ENCODE measurements at places on chromosomes 2 and 18.

DNA sequence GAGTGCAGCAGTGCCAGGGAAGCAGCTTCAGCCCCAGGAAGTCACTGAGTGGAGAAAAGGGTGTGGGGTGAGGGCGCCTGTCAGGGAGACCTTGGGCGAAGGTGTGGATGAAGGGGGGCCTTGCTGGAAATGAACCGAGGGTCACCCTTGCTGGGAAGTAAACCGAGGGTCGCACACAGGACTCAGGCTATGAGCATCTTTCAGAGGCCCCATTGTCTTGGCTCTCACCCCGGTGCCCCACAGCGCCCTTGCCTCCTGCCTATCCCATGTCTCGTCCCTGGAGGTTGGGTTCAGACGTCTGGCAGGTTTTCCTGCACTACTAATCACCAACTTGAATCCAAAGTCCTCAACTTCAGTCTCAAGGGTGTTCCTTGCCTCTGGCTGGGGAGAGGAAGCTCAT is 122.8 kb upstream of the PXDN start:
- no peak for DNase-seq

GRCh38 chr2:170563401-170563800 is 151.7 kb upstream of the SP5 start:
- no peak for DNase-seq

DNA sequence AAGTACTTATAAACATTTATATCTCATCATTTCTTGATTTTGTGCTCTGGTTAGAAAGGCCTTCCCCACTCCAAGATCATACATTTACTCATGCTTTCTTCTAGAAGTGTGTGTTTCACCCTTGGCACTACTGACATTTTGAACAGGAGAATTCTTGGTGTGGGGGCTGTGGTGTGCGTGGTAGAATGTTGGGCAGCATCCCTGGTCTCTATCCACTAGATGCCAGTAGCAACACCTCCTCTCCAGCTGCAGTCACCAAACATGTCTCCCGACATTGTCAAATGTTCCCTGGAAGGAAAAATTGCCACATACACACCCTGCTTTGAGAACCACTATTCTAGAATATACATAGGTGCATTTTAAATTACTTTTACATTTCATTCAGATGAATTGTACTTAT is 8.7 kb upstream of the TGIF1 start:
- DNase-seq, result no peak

DNA sequence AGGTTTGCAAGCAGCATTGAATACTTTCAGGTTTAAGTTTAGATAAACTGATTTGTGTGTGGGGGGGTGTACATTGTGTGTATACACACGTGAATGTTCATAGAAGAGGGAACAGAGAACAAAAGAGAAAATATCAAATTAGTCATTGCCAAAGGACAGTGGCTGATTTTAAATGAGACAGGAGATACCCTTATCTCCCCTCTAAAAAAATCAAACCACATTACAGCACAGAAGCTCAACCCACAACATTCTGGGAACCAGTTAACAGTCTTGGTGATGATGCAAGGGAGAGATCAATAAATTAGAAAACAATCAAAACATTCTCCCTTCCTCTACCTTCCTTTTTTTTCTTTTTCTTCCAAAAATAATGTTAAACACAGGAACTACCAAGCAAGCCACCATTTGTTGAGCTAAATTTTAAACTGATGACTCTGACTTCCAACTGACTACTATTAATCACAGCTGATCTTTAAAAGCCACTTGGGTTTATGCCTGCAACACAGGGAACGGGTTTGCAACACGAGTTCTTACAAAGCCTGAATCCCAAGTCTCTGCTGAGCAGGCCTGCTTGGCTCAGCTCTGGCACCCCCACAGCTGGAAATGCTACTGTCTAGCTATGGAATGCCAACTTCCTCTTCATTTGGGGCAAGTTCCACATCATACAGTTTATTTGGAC is 119.2 kb upstream of the ACVR1C start:
- DNase-seq, result no peak

- no peak for DNase-seq
These were observed 190.1 kb downstream of the ZNF385B start for GRCh38 chr2:179671043-179671981.

DNA sequence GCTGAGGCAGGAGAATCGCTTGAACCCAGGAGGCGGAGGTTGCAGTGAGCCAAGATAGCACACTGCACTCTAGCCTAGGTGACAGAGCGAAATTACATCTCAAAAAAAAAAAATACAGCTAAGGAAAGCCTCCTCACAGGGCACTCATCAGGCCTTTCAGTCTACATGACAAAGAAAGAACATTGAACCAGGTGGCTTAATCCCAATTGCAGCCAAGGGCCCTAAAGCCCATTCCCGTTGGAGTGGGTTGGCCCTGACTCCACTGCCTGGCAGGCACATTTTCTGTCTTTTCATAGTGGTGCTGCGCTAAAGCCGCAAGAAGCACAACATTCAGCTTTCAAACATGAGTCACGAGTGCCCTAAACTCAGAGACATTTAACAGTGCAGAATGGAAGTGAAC is 372.5 kb downstream of the RNF144A start:
- DNase-seq, result no peak

GRCh38 chr2:44543773-44544725 is 182.3 kb downstream of the CAMKMT start:
- DNase-seq, result no peak

- no peak for DNase-seq
These were observed 50.5 kb downstream of the KLHL29 start for GRCh38 chr2:23435250-23436035.

DNA sequence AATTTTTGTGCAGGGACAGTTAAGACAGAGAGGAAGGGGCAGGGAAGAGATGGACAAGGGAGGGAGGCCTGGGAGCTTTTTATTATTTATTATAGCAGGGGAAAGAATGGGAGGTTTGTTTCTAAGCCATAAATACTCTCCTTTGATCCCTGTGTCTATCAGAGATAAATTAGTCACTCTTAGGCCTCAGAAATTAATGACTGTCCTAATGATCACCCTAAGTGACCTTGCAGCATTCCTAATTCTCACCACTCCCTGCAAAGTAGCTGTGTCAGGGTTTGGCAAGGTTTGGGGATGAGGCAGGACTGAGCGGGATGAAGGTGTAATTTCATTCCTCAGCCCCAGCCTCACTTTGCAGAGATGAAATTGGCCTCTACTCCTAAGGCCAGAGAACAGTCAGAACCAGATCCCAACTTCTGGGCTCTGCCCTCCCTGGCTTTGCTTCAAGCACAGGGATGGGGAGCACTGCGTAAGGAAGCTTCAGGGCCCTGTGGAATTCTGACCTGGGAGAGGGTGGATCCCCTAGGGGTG is 95.0 kb downstream of the TMEM17 start:
- DNase-seq, result no peak

DNA sequence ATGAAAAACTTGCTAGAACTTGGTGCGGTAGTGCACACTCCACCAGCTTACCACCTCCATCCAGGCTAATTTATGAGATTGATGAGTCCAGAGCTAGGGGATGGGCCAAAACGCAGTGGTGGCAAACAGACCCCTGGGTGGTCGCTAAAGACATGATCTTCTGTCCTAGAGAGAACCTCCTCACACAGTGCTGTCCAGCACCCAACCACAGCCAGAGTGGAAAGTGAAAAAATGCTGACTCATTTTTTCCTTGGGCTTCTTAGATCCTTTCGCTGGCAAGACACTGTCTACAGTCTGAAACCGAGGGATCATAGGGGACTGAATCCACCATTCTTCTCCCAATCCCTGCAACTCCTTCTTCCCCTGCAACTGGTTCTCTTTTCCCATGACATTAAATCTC is 4.1 kb downstream of the ANTXR1 start:
- no peak for DNase-seq

DNA sequence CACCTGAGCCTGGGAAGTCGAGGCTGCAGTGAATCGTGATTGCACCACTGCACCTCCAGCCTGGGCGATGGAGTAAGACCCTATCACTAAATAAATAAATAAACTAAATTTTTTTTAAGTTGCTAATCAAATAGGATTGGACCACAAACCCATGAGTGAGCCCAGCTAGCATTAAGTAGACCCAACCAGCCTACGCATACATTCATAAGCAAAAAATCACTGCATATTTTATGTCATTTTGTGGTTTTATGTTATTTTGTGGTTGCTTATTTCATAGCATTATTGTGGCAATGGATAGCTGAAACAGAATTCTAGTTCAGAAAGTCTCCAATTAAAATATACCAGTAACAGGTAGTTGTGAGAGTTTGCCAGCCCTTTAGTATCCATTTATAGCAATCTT is 29.1 kb upstream of the ZC3H15 start:
- no peak for DNase-seq

- DNase-seq, result no peak
These were observed 137.4 kb downstream of the MC4R start for GRCh38 chr18:60235164-60235563.

DNA sequence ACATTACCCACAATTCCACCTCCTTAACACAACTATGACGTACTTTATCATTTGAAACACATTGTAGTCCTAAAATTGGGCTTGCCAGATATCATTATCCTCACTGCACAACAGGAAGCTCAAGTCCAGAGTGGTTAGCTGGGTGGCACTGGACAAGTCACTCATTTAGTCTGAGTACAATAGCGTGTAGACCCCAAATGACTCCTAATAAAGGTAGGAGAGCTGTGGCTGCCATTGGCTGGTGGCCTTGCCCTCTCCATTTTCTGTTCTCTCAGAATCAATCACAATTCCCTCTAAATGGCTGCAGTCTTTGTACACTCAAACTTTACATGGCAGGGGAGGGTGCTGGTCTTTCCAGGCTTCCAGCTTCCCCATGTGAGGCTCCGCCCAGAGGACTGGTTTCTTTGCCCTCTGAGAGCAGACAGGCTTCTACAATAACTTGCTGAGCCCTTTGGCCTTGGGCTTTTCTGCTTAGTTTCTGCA is 11.7 kb downstream of the PSTPIP2 start:
- no peak for DNase-seq

- no peak for DNase-seq
These were observed 98.0 kb downstream of the PTGR3 start for GRCh38 chr18:75110846-75111415.

DNA sequence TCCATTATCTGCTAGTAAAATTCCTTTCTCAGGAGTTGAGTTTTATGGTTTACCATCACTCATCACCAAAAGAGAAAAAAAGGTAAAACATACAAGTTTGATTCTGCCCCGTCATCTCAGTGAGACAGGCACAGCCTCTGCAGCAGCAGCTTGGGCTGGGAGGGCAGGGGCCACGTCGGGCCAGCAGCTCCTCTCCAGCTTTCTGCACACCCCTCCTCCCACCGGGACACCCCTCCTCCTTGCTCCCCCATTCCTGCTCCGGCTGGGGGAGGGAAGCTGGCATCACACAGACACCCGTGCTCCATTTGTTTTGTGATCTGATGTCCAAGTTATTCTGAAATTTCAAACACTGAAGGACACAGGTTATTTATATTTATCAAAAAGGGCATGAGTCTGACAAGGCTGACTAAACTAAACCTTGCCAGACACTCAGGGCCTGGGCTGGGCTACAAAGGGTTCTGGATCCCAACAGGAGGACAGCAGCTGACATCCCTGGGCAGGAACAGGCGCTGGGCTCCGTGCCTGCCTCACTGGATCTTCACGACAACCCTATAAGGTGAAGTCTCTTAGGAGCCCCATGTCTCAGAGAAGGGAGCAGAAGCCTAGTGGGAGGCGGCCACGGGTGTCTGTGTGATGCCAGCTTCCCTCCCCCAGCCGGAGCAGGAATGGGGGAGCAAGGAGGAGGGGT is 71.4 kb downstream of the HDAC4 start:
- DNase-seq, result no peak

- no peak for DNase-seq
These were observed 76.8 kb downstream of the POLR1A start for GRCh38 chr2:86028766-86029381.

GRCh38 chr2:100186126-100186525 is 43.7 kb upstream of the AFF3 start:
- no peak for DNase-seq

GRCh38 chr2:86211033-86211795 is 12.0 kb downstream of the MRPL35 start:
- DNase-seq, result no peak

- DNase-seq, result no peak
These were observed 153.2 kb downstream of the GLI2 start for GRCh38 chr2:120888851-120889250.

GRCh38 chr2:182404975-182405561 is 21.8 kb downstream of the PDE1A start:
- no peak for DNase-seq

DNA sequence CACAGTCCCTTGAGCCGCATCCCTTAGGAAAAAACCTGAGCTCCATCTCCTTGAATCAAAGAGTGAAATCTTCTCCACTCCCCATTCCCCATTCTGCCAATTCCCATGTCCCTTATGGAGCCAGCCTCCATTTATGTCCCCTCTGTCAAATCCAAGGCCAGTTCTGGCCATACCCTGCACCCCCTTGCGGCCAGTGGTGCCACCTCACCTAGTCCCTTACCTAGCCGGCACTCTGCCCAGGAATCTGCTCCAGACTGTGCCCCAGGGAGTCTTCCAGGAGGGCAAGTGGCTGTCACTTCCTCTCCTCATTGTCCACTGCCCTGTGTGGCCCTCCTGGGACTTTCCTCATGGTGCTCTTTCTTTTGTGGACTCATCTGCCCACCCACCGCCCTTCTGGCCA is 195.4 kb upstream of the RMP24 start:
- DNase-seq, result no peak

- DNase-seq, result no peak
These were observed 17.2 kb downstream of the ITGA4 start for GRCh38 chr2:181474222-181474881.

DNA sequence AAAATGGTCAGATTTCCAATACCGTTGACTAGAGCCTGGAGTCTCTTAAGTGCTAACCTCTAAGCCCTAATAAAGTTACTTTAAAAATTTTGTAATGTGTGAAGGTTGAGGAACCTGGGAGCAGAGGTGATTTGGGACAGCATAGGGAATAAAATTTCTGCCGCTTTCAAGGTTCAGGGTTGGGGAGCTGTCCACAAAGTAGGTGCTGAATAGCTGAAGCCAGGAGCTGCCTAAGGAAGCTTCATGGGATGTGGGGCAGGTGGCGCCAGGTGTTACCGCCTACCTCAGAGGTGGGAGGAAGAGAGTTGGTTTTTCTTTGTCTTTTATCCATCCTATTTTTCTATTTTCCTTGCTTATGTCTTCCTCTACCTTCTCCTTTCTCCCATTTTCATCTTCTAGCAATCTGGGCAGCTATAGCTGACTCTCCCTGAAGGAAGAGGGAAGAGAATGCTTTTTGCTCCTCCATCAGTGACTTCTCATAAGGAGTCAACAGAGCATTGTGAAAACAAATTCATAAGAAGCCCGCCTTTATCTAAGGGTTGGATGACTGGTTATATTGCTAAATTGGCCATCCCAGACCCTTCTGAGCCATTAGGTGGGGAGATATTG is 178.7 kb downstream of the CLIP4 start:
- DNase-seq, result no peak

GRCh38 chr2:67186871-67187270 is 210.3 kb upstream of the ETAA1 start:
- no peak for DNase-seq
